ENCODE measurements at places on chromosomes 6 and 20. TPM values are rescaled to one million over a fixed set of nuclear protein-coding genes. Genes with fewer than 3 reads are reported as not detected.

- no peak for DNase-seq
These were observed 18.1 kb upstream of the NOL7 start for GRCh38 chr6:13597073-13597472.

DNA sequence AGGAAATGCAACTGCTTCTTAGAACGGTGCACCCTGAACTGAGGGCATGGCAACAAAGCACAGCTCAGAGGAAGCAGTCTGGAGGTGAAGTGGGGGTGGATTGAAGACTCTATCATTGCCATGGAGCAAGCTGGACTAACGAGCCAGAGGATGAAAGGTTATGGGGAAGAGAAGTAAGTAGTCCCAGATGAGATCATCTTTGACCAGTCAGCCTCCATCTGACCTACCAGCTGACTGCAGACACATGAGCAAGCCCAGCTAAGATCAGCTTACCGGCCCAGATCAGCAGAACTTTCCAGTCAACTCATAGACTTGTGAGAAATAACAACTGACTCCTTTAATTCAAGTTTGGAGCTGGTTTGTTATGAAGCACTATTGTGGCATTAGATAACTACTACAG is 9.1 kb upstream of the JAG1 start:
- no peak for DNase-seq

DNA sequence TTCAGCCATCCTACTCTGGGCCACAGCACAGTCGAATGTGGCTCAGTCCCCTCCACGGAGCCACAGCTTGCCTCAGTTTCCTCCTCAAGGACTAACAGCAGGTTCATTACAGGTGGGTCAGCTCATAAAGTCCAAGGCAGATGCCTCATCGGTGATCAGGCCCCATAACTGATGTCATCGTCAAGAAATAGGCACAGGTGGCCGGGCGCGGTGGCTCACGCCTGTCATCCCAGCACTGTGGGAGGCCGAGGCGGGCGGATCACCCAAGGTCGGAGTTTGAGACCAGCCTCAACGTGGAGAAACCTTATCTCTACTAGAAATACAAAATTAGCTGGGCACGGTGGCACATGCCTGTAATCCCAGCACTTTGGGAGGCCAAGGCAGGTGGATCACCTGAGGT is 3.4 kb downstream of the UCKL1 start:
- DNase-seq, result no peak

The C6orf58 gene
- not detected for total RNA-seq

The MEP1A gene
- not detected for total RNA-seq

The CD93 gene
- 41.0 TPM for total RNA-seq

The GJA10 gene
- not detected for total RNA-seq

All from left ventricle myocardium superior (tissue), 1 donor.